ENCODE measurements at places on chromosomes 2 and 18.

DNA sequence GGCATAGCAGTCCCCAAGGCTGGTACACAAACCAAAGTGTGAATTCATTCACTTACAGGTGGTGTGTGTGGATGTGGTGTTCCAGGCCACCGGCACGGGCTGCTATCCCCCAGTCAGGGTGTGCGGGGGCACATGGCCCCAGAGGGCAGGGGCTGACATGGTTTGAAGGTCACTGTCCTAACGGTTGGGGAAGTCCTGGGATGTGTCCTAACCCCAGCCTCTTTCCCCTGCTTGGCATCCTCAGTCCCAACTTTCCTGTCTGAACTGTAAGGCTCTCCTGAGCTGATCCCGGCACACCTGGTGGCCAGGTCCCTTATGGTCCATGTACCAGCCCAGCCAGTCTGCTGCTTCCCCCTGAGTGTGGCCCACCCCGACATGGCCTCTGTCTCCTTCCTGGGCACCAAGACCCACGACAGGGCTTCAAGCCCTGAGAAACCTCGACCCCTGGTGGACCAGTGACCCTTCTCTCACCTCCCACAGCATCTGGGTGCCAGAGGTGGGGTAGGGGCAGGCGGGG lies 2.4 kb upstream of the TMEM185B start:
- no peak for DNase-seq

DNA sequence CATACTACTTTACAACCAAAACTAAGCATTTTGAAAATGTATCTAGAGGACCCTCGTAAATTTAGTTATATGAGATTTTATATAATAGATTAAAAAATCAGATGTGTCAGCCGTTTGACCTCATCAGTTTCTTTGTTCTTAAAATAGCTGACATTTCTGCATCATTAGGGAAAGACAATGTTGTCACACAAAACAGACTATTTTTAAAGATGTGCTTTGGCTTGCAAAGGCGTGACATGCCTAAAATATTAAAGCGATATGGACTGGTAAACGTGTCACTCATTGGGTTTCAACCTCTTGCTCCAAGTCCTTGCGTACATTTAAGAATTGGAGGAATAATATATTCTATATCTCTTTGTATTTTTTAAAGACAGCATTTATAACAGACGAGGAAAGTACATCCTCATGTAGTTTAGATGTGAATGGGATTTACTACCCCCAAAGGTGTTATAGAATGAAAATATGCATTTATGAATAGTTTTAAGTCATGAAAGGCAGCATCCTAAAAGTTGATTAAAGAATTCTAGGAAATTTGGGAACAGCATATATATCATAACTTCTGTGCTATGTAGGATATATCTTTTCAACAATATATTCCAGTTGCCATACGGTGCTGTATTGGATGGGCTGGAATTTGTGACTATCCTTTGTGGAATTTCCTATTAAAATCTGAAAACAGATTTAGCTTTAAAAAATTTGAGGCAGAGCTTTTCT lies 3.8 kb downstream of the MYL12A start:
- DNase-seq: no peak

- DNase-seq: no peak
These were observed 14.4 kb upstream of the ZFP36L2 start for GRCh38 chr2:43240766-43241150.

DNA sequence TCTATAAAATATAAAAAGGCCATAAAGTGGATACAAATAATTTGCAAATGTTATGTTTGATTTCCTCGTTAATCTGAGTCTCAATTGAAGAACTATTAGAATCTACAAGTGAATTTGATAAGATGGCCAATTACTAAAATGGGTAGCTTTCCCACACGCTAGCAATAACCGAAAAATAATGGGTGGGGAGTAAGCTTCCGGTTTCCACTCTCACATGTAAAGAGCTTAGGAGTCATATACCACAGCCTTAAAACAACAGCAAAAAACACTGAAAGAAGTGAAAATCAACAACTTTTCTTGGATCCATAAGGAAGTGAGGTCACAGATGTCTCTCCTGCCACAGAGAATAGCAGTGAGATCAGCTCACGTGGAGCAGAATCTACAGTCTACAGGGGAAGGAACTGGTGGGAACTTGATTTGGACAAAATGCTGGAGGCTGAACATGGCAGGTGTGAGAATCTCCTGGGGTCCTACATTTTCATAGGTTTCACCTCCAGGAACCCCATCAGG lies 18.6 kb downstream of the THAP4 start:
- no peak for DNase-seq

- no peak for DNase-seq
These were observed 148.7 kb upstream of the SLC1A4 start for GRCh38 chr2:64840426-64840881.

Measured in hematopoietic multipotent progenitor cell treated with erythropoietin and hydrocortisone succinate and interleukin-3 and kit ligand, for 8 days (in vitro differentiated cells).